Activated CD4-positive, alpha-beta T cell treated with anti-CD3 and anti-CD28 coated beads for 48 hours (primary cell): ENCODE measurements at places on chromosomes 11 and 22.

DNA sequence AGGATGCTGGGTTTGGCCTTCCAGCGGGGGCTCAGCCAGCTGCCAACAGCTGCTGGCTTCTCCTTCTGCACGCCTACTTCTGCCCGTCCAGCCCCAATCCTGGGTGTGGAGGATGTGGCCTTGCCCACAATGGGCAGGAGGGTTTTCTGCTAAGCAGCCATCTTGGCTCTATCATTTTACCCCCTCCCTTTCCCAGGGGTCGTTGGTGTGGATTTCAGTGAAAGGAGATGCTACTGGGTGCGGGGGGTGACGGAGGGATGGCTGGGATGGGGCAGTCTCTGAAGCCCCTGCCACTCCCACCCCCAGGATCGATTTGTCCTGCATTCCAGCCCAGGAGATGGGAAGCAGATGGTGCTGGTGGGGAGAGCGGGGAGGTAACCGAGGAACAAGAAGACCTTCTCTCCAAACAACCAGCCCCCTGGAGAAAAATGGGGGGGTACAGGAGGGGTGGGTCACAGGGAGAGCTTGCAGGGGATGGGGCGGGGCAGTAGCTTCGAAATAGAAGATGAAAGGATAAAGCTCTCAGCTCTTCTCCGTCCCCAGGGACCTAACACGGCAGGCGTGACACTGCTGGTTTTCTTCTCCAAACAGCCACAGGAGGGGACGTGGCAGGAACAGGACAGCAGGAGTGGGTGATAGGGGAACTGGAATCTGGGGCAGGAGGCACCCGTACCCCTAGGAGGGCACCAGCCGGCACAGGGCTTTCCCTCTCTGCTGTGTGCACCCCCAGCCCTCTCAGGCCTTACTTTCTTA is 68.9 kb downstream of the NECTIN1 start:
- no peak for DNase-seq

DNA sequence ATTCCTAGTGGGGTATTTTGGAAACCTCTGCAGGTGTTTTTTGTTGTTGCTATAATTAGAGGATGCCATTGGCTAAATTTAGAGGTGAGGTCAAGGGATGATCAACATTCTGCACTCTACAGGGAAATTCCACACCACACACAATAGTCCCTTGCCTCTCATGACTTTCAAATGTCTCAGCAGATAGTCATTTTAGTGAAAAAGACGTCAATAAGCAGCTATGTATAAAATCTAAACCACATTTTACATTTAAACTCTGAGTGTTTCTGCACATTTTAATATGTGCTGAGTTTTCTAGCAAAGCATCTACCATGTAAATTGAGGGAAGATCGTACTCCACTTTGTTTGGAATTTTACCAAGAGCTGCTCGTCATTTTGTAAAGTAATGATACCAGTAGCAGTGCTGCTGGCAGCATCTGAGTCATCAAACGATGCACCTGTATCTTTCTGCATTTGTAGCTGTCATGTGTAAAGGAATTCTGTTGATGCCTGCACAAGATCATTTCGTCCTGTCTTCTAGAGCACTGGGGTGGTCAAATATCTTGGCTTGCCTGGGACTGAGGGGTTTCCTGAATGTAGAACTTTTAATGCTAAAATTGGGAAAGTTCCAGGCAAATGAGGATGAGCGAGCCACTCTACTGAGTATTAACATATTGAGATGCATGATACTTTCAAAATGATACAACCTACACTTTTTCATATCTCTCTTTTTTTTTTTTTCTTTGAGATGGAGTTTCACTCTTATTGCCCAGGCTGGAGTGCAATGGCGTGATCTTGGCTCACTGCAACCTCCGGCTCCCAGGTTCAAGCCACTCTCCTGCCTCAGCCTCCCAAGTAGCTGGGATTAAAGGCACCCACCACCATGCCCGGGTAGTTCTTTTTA is 414.5 kb upstream of the SYN3 start:
- DNase-seq = no peak

DNA sequence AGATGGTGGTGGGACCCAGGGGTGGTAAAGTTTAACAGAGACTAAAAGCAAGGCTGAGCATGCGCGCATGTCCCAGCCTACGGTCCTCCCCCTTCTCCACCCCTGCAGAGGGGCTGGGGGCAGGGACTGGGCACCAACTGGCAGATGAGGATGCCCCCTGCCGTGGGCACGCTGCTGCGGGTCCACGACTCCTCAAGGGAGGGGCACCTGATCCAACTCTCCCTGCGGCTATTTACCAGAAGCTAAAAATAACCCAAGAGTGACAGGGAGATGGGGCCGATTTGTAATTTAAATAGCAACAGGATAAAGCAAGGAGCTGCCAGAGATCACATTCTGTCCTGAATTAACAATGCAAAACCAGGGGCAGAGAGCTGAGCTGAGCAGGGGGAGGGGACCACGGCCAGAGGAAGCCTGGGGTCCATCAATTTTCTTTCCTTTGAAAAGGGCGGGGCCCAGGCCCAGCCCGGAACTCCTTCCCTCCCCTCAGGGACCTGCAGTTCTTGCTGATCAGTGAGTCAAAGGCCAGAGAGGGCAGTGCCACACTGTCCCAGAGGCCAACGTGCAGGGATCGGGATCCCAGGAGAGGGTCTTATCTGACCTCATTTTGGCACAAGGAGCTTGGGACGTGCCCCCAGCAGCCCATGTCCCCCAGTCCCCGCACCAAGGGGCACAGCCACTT is 8.1 kb upstream of the DGKZ start:
- DNase-seq = no peak

- DNase-seq = no peak
Observed at GRCh38 chr11:13602844-13603243, 65.6 kb upstream of the FAR1 start.

DNA sequence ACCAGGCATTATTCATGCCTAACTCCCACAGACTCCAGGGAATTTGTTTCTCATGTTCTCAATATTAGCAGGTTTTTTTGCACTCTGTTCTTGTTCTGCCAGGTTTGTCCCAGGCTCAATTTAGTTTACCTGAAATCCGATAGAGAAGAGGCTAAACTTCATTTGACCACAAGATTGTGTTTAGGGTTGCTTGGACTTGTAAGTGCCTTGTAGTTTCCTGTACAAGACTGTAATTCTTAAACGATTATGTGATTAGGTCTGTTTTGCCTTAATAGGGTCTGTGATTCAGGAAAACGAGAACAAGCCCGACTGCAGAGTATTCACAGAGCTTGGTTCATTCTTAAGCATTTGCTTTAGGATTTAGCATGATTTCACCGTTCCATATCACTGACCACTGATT is 1.8 kb downstream of the PRSS23 start:
- DNase-seq = no peak

GRCh38 chr11:117177534-117178209 is 871 bp upstream of the SIDT2 start:
- DNase-seq = no peak

DNA sequence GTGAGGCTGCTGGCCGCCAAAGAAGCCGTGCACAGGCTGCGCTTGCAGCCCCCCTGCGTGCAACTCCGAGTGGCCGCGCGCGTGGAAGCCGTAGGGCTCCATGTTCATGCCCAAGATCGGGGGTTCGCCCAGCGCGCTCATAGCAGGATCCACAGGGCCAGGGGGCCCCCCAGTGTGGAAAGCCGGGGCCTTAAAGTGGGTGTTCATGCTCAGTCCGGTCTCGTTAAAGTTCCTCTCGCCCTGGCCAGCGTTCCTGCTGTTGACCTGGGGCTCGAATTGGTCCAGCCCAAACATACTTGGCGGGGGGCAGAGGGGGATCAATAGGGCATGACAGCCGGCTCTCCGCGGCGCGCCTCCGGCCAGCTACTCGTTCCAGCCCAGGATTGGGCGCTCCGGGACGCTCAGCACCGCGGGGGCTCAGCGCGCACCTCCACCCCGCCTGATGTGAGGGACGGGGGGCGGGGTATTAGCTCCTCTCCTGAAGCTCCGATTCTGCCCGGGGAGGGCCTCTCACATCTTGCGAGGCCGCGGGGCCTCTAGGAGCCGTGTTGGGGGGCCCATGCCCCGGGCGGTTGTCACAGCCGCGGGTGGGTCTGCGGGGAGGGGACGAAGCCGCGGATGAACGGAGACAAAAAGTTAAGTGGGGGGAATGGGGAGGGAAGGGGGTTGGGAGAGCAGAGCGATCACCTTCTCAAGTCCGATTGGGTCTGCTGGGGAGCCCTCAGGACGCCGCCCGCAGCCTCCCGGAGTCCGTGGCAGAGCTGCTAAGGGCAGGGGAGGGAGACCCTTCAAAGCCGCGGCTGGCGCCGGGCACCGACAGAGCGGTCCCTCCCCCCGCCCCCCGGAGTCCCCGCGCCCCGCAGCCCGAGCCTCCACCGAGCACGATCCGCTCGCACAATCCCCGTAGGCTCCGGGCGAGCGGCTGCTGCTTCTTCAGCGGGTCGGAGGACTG is 1.0 kb downstream of the MN1 start:
- no peak for DNase-seq

DNA sequence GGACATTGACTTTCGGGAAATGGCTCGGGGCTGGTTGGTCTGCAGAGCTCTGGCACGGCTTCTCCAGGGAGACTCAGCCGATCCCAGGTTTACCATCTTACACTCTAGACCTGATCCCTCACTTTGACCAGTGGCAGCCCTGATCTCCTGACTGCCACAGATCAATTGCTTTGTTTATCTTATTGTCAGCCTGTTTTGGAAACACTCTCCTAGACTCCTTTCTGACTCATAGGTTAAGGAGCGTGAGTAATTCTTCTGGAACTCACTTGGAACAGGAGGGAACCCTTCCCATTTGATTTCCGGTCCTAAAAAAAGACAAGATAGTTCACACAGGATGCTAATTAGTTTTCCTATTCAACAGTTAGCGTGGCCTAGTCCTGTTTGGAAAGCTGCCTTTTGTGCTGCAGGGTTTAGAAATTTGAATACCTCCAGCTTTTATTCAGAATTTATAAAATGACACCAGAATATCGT is 16.0 kb upstream of the BMAL1 start:
- DNase-seq = no peak

DNA sequence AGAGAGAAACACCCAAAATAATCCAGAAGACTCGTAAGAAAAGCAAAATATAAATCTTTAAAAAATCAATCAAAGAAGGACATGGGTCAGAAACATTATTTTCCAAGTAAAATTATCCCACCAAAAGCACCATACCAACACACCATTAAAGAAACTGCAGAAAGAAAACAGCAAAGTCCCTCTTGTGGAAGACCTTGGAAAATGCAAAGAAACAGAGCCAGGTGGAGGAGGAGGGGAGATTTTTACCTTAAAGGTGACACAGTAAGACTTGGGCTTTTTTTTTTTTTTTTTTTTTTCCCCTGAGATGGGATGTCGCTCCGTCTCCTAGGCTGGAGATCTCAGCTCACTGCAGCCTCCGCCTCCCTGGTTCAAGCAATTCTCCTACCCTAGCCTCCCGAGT is 123.8 kb downstream of the LARGE1 start:
- DNase-seq = no peak

DNA sequence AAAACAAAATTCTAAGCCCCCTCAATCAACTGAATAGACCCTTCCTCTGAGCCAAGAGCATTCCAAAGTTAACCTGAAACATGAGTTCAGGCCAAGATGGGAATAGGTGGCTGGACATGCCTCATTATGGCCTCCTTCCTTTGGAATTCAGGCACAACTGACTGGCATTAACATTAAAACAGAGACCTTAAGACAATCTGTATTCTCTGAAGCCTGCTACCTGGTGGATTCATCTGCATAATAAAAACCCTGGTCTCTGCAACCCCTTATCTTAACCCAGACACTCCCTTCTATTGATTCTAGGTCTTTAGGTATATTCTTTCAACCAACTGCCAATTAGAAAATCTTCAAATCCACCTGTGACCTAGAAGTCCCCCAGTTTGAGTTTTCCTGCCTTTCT is 66.3 kb downstream of the JRKL start:
- no peak for DNase-seq

DNA sequence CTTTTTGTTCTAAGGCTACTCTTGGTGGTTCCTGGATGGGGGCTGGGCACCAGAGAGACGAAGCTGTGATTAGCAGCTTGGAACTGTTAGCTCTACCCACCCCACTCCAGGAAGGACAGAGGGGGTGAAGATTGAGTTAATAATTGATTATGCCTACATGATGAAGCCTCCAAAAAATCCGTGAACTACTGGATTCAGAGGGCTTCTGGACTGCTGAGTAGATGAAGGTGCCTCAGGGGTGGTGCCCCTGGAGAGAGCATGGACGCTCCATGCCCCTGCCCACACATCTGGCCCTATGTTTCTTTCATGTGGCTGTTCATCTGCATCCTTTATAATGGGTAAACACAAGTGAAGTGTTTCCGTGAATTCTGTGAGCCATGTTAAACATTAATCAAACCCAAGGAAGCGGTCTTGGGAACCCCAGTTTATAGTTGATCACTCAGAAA is 47.3 kb upstream of the CYP2D6 start:
- DNase-seq = no peak

- no peak for DNase-seq
Observed at GRCh38 chr11:64726211-64726641, 3.2 kb upstream of the NRXN2 start.

GRCh38 chr11:129937592-129938238 is 42.3 kb upstream of the NFRKB start:
- no peak for DNase-seq

DNA sequence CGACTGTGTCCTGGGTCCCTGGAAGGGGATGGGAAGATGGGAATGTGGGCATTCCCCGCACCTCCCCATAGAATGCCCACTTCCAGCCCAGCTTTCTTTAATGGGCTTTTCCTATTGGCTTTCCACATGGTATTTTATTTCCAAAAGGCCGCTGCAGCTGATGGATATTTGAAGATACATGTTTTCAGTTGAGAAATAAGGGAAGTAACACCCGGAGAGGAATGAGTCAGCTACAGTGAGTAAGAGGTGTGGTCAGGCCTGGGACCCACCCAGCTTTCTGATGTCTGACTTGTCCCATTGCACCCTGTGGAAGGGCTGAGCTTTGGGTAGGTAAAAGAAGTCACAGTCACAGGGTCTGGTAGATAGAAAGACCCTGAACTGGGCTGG is 476.9 kb downstream of the MIAT start:
- peak; percentile 45 for DNase-seq

DNA sequence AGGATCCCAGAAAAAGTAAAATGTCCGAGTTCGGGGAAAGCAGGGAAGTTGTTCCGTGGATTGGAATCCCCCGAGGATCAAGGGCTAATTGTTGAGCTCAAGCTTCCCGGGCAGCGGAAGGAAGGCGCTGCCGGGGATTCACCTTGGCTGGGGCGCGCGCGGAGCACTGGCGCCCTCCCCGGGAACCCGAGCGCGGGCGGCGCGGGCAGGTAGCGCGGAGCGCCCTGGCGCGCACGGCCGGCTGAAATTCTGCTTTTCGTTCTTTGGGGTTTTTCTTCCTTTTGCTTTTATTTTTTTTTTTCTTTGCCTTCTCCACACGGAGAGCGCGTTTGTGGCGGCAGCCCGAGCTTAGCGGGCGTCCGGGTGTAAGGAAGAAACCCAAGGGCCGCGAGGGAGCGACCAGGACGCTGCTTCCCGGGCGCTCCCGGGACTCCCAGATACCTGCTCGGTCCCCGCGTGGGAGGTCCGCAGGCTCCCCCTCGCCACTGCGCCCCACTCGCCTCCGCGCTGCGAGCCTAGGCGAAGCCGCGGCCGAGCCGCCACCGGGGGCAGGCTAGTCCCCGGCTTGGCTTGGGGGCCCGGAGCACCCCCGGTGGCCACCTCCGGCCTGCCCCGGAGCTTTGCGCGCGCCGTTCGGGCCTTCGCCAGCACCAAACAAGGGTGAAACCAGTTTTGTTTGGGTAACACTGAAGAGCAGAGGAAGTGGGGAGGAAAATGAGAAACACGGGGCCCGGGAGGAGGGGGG is 4.8 kb upstream of the IGF2 start:
- DNase-seq = no peak
